Thyroid gland (tissue), 4 donors: ENCODE measurements at places on chromosomes 3 and 15. TPM values are rescaled to one million over a fixed set of nuclear protein-coding genes. Genes with fewer than 3 reads are reported as not detected.
A peak's percentile ranks its signal among the peaks of the same experiment; 100 is the strongest.

- DNase-seq: no peak
These were observed 35.0 kb downstream of the SATB1 start for GRCh38 chr3:18390024-18390660.

GRCh38 chr3:52609316-52609815 lies 73.0 kb downstream of the UQCC5 start:
- DNase-seq: no peak

- DNase-seq: no peak
These were observed 48.4 kb upstream of the CCK start for GRCh38 chr3:42314411-42314810.

DNA sequence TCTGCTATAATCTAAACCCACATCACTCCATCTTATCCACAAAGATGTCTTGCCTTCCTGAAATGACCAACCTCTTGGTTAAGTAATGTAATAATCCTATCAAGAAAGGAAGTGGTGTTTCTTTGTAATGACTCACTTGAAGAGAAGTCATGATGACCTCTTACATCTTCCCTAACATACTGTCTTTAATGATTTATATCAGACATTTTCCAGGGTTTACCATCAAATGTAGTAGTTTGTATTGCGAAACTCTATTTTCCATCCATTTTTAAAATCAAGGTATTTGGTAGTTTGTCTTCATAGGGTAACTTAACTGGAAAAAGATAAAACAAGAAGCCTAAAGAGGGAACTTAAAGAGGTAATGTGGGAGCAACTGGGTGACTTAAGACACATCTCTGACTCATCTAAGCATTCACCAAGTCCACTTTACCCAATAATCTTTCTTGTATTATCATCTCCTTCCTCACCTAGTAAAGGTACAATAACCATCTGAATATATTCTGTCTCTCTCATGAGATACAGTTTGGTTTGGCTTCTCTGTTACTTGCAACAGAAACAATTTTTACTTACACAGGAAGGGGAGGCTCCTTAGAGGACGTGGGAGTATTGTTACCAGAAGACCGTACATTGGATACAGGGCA lies 5.7 kb upstream of the MAPK6 start:
- no peak for DNase-seq

DNA sequence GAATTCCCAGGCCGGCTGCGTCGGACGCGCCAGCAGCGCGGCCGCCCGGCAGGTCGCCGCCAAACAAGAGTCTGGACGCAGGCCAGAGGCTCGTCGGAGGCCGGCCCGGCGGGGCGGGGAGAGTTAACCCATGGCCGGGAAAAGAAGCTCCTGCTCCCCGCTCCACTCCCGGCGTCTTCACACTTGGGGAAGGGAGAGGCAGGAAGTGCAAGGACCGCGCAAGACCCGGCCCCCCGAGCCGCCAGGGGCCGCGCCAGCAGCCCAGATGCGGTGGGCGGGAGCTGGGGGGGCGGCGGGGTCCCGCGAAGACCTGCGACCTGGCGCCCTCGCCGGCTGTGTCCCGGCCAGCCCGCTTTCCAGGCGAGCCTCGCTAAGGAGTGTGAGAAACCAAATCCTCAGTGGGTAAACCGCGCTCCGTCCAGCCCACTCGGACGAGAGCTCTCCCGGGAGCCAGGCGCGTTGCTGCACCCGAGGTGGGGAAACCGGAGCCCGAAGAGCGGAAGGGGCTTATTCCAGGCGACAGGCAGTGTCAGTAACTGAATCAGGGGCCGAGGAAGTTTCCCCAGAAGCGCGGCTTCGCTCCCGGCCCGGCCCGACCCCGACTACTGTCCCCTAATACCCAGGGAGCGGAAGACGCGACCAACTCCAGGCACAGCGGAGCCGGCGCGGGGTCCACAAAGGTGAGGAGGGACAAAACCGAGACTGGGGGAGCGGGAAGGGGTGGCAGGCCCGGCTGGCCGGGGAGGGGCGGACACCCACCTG lies 721 bp downstream of the ADAMTS7 start:
- peak; percentile 46 for DNase-seq

- DNase-seq: no peak
These were observed 981.2 kb upstream of the CFAP20DC start for GRCh38 chr3:60030982-60031381.

- peak; percentile 25 for DNase-seq
These were observed 224.4 kb upstream of the ICE2 start for GRCh38 chr15:60703207-60703933.

HRH1 gene
- 2.4 TPM for total RNA-seq

EFHB gene
- 0.33 TPM for total RNA-seq

DRD3 gene
- not detected for total RNA-seq

SPINK8 gene
- not detected for total RNA-seq
